H9 (cell line): ENCODE measurements at places on chromosomes 7 and 10. TPM values are rescaled to one million over a fixed set of nuclear protein-coding genes. Genes with fewer than 3 reads are reported as not detected.

Gene GPR22
- not detected in 2 replicates for total RNA-seq

Gene MYH16
- not detected in 2 replicates for total RNA-seq

Gene PTPRN2
- 5.2 and 5.7 TPM in 2 replicates for total RNA-seq

Gene PDAP1
- total RNA-seq = 150 and 160 TPM in 2 replicates

Gene MEST
- total RNA-seq = 112 and 113 TPM in 2 replicates

Gene CHST3
- total RNA-seq = 6.0 and 6.1 TPM in 2 replicates

Gene EBF3
- total RNA-seq = 0.04 and 0.22 TPM in 2 replicates

Gene CYP3A7
- not detected in 2 replicates for total RNA-seq

Gene PDE1C
- total RNA-seq = 0.17 and 0.31 TPM in 2 replicates

Gene WDFY4
- not detected in 2 replicates for total RNA-seq

Gene CTNNA3
- 2.3 and 3.3 TPM in 2 replicates for total RNA-seq

Gene RHOBTB1
- 2.5 and 2.9 TPM in 2 replicates for total RNA-seq

Gene KCP
- 4.8 and 5.3 TPM in 2 replicates for total RNA-seq

Gene NANOS1
- total RNA-seq = 4.5 and 5.5 TPM in 2 replicates

Gene EVX1
- total RNA-seq = not detected in 2 replicates

Gene IDI2
- not detected in 2 replicates for total RNA-seq

Gene LMBR1
- total RNA-seq = 49.3 and 62.3 TPM in 2 replicates

Gene CHN2
- 3.3 and 3.7 TPM in 2 replicates for total RNA-seq

Gene FGFR2
- total RNA-seq = 133 and 135 TPM in 2 replicates

Gene ACSL5
- not detected in 2 replicates for total RNA-seq

Gene RAMP3
- 0.63 and 0.66 TPM in 2 replicates for total RNA-seq

Gene SLC39A12
- not detected in 2 replicates for total RNA-seq

Gene STOX1
- 5.8 and 5.9 TPM in 2 replicates for total RNA-seq
